ENCODE measurements at places on chromosomes 11 and 22. TPM values are rescaled to one million over a fixed set of nuclear protein-coding genes. Genes with fewer than 3 reads are reported as not detected.

DNA sequence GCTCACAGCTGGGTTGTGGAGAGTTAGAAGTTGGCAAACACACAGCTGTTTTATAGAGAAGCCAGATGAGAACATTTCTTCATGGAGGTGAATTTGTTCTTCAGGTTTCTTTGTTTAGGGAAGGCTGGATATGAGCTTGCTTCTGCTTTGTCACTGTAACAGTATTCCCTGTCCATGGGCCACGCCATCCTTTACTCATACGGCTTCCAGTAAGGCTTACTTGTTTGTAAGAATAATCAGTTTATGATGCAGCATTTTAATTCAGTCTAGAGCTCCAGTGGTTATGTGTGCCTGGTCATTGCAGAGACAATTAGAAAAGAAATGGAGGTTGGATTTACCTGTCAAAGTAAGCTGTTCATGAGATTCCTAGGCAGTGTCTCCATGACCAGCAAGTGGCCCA lies 131.8 kb downstream of the TRIM44 start:
- DNase-seq: no peak

GRCh38 chr22:24588381-24588756 lies 4.5 kb downstream of the LRRC75B start:
- DNase-seq: no peak

The PHF21B gene
- 0.66 TPM for total RNA-seq

DNA sequence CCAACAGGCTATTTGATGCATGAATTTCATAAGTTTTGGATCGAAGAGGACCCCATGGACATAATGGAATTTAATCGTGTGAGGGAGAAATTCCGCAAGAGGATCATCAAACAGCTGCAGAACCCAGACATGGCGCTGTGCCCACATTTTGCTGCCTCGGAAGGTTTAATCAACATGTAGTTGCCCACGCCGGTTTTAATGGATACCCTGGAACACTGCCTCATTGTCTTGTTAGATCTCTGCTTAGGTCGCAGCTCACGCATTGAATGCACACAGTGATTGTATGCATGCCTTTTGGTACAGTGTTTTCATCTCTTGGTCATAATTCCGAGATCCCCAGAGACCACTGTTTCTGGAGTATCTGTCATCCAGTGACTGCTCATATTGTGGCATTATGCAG lies 46.8 kb downstream of the SLN start:
- DNase-seq: no peak

- no peak for DNase-seq
Observed at GRCh38 chr22:19709063-19709769, 5.1 kb upstream of the SEPTIN5 start.

DNA sequence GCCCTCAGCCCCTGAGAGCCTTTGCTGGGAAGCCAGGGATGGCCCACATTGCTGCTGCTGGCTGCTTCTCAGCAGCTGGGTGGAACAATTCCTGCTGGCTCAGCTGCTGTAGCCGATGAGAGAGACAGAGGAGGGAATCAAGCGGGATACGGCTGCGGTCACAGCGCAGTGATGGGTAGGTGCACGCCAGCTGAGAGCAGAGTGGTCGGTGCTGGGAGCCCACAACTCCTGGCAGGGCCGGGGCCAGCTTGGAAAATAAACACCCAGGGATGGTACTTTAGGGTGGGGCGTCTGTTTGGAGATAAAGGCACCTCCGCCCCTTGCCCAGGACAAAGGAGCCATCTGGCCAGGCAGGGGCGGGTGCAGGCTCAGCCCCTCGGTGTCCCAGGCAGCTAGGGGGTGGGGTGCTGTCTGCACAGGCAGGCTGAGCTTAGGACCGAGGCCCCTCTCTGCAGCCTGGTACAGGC lies 480.5 kb downstream of the MIAT start:
- DNase-seq: no peak

DNA sequence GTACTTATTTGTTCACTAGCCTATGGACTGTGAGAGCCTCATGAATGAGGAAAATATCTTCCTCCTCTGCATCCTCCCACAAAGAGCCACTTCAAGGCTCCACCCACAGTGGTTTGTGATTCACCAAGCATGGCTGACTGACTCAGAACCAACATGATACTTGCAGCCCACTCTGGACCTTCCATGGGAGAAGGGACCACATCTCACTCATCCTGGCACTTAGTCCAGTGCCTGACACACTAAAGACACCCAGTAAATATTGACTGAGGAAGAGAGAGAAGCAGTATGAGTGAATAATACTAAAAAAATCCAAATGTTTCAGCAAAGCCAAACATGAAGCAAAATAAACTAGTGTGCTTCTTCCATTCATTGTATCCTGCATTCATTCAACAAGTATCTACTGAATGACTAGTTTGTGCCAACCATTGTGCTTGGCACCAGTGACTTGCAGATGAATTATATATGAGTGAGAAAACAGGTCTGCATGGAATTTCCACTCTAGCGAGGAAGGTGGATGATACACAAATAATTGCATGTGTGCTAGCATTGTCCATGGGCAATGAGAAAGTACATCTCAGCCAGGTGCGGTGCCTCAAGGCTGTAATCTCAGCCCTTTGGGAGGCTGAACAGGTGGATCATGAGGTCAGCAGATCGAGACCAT lies 54.9 kb upstream of the BLID start:
- peak; percentile 30 for DNase-seq

GRCh38 chr11:117684731-117685130 lies 112.3 kb downstream of the DSCAML1 start:
- no peak for DNase-seq

The POLR2L gene
- 210 TPM for total RNA-seq

GRCh38 chr11:47797633-47798032 lies 30.5 kb upstream of the FNBP4 start:
- DNase-seq: peak; percentile 41

GRCh38 chr11:32032478-32032877 lies 58.4 kb upstream of the RCN1 start:
- DNase-seq: no peak

- no peak for DNase-seq
Observed at GRCh38 chr22:26942637-26942957, 285.2 kb downstream of the MIAT start.
